ENCODE measurements at places on chromosomes 12 and 14.

DNA sequence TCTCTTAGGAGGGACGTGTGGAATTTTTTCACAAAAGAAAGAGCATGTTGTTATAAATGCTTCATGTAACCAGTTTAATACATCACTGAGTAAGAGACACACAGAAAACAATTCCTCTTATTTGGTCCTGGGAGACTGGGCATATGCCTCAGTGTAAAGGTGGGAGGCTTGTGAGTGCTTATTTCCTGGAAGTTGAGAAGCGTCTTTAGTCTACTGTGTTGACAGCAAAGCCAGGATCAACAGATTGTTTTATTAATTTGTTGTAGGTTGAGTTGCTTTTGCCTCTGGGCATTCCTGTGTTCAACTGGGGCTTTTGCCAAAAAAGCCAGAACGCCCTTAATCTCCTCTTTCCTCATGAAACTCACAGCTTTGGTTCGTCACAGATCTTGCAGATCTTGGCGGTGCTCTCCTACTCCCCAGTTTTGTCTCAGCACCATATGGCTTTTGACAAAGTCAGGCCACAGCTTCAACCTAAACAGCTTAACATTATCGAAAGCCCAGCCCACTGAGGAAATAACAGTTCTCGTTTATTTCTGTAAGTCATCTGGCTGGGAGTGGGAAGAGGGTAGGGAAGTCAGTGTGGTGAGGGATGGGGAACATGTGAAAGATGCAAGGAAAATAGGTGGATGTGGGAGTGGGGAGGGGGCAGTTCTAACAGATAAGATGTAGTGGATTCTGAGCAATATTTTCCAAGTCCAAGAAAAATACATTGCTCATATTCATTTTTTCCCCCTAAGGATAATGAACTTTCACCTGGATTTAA, 227.2 kb downstream of the DACT1 start:
- peak; percentile 77 for DNase-seq

DNA sequence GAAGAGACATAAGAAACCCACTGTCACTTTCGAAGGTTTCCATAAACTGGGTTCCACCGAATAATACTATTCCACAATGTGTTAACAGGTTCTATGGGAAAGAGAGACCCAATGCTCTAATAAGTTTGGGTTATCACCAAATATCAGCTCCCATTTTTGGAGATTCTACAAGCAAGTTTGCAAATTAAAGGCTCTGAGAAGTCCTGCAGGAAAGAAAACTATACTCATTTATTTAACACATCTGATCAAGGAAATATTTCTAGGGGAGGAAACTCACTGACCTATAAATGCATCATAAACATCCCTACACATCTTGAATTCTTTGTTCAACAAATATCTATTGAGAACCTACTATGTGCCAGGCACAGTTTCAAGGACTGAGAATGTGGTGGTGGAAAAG, 161.4 kb downstream of the KSR2 start:
- DNase-seq: no peak

- no peak for DNase-seq
Observed at GRCh38 chr12:104090685-104091084, 26.4 kb downstream of the HCFC2 start.

GRCh38 chr12:121789233-121789781, 4.2 kb downstream of the RHOF start:
- DNase-seq: no peak

GRCh38 chr14:75380656-75381055, 47.2 kb upstream of the JDP2 start:
- DNase-seq: no peak

DNA sequence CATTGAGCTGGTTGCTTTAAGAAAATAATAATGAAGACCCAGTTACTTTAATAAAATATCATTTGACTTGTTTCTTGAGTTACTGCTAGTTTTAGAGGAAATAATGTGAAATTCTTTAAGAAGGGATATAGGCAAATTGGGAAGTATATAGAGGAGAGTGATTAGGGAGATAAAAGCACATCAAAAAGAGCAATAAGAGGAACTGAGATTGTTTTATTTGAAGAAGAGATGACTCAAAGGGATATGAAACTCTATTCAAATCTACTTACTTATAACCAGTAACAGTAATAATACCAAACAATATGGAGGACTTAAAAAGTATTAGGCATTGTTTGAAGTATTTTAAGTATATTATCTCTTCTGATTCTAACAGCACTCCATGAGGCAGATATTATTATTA, 37.1 kb downstream of the LRRK2 start:
- DNase-seq: no peak

DNA sequence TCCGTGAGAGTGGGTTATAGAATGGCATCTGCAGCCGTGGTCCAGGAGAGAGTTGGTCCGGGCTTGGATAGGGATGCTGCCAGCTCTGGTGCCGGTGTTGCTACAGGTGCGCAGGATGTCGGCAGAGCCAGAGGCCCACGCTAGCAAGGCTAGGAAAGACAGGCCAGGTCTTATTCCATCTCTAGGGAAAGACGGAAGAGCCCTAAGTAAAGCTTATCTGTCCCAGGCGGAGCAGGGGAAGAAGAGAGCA, 485 bp upstream of the PSME1 start:
- no peak for DNase-seq
